ENCODE measurements at places on chromosomes 6 and 20.
A peak's percentile ranks its signal among the peaks of the same experiment; 100 is the strongest.

DNA sequence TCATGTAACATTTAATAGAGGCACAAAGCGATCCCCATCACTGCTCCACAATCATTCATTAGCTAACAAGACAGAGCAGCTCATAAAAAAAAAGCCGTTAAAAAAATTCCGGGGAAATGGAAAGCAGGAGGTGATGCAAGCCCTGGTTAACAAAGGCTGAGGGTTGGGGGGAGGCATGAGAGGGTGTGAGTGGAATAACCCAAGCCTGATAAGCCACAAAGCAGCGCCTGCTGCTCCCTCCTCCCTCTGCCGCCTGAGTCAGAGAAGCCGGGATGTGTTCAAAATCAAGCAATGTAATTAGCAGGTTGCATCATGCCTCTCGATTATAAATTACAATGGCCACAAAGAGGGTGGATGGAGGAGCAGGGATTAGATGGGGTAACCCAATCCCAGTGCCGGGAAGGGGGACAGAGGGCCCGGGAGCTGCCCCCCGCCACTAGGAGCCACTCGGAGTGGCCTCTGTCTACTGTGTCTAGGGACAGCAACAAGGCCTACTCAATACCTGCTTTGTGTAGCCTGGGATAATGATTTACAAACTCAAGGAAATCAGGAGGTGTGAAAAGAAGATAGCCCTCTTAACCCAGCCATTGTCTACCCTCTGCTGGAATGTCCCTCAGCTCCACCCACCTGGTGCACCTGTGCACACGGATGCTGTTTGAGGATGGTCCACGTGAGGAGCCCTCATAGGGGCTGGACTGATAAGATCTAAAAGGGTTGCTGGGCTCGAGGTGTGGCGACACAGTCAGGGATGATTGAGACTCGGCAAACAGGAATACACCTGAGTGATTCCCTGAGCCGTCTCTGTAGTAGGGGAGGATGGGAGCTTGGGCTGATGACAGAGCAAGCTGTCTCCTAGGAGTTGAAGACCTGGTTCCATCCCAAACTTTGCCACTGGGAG is 156.9 kb downstream of the VEGFA start:
- no peak for DNase-seq

- no peak for DNase-seq
These were observed 5.3 kb upstream of the RAET1L start for GRCh38 chr6:150030611-150031010.

- DNase-seq = no peak
These were observed 50.7 kb upstream of the TOX2 start for GRCh38 chr20:43863821-43864544.

DNA sequence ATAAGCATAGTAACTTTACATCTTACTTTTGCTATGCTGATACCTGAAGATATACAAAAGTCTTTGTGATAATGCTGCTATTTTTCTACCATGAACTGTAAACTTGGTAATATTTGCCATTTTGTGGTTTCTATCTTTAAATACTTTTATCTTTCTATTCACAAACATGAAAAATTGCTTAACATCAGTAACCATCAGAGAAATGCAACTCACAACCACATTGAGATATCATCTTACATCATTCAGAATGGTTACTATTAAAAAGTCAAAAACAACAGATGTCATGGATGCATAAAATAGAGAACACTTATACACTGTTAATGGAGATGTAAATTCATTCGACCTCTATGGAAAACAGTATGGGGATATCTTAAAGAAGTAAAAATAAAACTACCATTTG is 112.0 kb downstream of the TRDN start:
- DNase-seq = no peak

- no peak for DNase-seq
These were observed 17.4 kb upstream of the KIFC1 start for GRCh38 chr6:33373960-33374910.

- DNase-seq = no peak
These were observed 273.4 kb downstream of the MEI4 start for GRCh38 chr6:77926198-77926751.

DNA sequence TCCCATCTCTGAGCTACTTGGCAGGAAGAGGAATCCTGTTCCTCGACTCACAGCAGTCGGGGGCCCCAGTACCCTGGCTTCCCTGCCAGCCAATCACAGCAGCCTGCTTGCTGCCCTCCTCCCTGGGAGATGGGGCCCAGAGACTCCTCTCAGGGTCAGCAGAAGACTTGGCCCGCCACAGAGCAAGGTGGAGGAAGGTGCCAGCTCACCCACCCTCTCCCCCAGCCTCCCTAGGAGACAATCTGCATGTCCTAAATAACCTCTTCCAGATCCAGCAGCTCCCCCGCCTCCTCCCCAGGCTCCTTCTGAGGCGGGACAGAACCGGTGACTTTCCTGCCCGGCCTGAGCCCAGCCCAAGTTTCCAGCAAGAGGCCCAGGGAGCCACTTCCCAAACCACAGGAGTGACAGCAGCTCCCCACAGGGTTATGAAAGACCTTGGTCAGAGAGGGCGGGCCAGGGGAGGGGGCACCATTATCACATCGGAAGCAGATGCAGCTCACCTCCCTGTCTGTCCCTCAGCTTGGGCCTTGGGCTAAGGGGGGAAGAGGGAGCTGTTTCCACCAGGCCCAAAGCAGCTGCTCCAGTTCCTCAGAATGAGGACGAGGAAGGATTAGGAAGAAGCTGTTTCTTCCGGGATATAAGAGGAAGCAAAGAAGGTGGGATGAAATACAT is 2.3 kb downstream of the CCND3 start:
- DNase-seq = no peak

DNA sequence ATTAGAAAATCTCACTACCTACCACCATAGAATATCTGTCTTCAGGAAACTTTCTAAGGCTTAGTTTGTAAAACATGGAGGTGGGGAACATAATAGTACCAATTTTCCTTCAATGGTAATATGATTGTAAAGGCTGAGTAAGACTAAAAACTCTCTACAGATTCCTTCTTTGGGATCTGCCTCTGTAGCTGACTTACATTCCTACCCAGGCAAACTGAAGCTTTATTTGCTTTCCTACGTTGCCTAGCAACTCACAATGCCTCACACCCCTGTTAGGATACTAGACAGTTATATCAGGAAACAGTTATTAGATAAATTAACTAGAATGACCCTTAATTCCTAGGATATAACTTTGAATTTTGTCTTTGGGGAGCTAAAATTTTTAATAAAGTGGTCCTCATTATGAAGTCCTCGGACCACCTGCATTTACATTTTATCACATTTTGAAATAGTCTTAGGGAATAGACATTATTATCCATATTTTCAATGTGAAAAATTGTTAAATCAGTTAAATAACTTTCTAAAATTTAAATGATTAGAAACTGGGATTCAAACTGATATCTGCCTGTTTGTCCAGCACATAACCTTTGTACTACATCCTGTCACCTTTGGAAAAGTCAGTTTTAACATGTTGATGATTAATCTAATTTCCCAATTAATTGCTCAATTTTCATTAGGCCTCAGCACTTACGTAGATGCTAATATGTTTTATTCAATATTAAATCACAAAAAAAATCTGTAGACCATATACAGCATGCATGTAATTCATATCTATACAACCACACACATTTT is 591.4 kb downstream of the RNF144B start:
- no peak for DNase-seq

- peak; percentile 55 for DNase-seq
These were observed 65.7 kb upstream of the TOP1 start for GRCh38 chr20:40962733-40963504.

DNA sequence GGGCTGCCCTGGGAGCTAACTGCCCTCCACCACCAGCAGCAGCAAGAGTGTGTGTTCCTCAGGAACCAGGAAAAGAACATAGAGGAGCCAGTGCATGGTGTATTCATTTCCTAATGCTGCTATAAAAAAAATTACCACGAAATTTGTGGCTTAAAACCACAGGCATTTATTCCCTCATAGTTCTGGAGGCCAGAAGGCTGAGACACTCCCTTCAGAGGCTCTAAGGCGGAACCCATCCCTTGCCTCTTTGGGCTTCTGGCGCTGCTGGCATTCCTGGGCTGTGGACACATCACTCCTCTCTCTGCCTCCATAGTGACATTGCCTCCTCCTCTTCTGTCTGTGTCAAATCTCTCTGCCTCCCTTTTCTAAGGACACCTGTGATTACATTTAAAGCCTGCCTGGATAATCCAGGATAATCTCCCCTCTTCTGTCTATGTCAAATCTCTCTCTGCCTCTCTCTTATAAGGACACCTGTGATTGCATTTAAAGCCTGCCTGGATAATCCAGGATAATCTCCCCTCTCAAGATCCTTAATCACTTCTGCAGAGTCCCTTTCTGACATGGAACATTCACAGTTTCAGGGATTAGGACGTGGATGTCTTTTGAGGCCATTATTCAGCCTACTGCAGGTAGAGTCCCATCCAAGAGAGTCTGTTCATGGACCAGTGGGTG is 54.7 kb downstream of the NDUFAF5 start:
- DNase-seq = no peak

GRCh38 chr6:72740135-72740534 is 118.3 kb downstream of the KCNQ5 start:
- DNase-seq = no peak

DNA sequence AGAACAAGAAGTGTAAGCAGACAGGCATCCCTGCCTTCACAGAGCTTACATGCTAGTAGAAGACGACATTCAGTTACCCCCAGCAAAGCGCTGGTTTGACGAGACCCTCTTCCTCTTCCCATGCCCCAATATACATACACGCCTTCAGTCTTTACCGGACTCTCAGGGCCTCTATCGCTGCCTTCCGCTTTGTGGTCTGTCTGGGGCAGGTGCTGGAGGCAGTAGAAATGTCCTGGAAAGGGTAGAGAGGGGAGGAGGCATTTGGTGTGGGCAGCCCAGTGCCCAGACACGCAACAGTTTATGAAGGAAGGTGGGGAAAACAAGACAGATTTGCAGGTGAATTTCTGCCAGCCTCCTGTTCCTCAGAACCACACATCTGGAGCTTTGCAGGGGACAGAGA is 6.0 kb downstream of the SMPD2 start:
- DNase-seq = no peak

GRCh38 chr6:18503593-18504231 is 116.6 kb downstream of the RNF144B start:
- peak; percentile 18 for DNase-seq

GRCh38 chr20:24436160-24436559 is 33.3 kb upstream of the SYNDIG1 start:
- no peak for DNase-seq

DNA sequence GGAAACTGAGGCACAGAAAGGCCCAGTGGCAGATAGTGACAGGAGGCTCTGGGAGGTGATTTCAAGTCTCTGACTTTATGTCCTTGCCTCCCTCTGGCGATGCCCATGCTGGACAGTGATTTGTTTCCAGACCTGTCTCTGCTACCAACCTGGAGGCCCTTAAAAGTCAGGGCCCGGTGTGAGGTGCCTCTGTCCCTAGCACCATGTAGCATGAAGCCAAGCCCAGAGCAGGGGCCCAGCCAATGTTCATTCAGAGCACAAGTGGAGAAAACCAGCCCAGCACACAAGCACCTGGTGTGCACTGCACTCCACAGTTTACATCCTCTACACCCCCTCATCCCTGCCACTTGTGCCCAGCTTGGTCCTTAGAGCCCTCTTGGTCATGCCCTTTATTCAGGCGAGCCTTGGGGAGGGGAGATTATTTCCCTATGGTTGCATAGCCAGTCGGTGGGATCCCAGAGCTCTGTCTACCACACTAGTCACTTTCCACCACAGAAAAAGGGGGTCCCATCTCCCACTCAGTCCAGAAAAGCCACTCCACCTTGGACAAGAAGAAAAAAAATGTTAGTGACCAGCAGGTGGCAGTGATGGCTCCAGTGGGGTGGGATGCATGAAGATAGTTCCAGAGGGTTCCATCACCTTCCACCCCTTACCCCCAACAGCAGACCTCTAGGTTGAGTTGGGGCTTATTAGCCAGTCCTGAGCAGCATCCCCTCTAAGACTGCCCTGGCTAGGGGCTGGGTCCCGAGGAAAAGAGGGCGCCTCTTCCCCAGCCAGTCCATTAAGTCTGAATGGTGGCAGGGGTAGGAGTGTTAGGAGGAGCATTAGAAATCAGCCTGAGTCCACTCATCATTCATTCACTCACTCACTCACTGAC is 30.9 kb downstream of the KIAA1755 start:
- DNase-seq = no peak

DNA sequence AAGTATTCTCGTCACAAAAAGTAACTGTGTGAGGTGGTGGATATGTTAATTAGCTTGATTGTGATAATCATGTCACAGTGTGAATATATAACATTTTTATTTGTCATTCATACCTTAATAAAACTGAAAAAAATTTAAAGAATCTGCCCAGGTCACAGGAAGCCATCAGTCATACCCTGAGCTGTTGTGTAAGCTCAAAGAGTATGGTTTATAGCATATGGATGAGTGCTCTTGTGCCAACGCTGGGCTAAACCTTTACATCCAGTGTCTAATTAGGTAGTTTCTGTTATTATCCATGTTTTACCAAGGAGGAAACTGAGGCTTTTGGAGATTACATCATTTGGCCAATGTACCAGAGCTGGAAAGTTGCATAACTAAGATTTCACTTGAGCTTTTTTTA is 11.4 kb downstream of the PKIG start:
- no peak for DNase-seq

GRCh38 chr6:127300411-127300810 is 33.7 kb downstream of the RNF146 start:
- no peak for DNase-seq

DNA sequence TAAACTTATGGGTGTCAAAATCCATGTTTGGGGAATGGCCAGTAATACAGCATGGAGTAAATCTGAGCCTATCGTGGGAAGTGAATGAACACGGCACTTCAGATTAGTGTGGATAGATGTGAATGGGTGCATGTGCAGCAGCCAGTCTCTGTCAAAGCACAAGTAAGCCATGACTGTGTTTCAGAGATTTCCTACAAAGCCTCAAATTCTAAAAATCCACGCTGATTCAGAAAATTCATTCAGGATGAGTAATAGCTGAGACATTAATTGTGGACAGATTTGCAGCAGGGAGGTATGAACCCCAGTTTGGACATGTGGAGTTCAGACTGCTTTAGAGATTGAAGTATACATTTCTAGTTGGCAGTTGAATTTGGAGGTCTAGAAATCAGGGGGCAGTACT is 115.1 kb downstream of the QKI start:
- DNase-seq = no peak

DNA sequence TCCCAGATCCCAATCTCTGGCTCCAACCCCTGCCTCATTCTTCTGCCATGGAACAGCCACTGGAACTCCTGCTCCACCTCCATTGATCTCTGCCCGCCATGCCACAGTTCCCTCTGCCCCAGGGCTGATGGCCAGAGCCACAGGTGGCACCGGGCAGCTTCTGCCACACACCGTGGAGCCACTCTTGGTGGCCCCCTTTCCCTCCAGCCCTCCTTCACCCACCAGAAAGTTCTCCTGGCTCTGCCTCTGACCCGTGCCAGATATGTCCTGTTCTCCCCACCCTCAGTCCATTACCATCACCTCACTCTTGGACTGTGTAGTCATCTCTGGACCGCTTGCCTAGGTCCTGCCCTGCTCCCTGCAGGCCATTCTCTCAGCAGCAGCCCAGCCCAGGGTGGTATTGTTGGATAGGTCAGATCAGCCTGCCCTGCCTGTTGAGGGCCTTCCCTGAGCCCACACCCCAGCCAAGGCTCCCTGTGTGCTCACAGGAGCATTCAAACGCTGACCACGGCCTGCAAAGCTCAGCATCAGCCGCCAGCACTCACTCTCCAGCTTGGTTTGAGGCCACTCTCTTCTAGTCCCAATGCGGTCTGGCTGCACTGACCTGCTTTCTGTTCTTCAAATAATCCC is 16.8 kb upstream of the SYNDIG1 start:
- DNase-seq = no peak

GRCh38 chr6:33081098-33081824 is 5.5 kb downstream of the HLA-DPB1 start:
- DNase-seq = no peak
